ENCODE measurements at places on chromosomes 4 and X.

DNA sequence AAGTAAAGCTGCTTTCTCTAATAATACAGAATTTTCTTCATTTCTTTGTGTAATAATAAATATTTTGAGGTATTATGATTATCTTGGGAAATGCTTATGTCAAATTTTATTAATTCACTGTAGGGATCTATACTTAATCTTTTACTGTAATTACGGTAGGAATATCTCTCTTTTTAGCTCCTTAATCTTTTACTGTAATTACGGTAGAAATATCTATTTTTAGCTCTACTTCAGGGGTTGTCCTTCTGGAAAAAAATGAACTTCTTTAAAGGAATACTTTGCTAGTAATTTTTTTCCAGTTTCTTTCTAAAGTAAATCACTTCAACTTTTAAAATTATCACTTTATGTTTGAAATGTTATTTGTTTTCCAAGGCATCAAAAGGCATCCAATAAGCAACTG, 2229.4 kb upstream of the AGA start:
- no peak for DNase-seq

DNA sequence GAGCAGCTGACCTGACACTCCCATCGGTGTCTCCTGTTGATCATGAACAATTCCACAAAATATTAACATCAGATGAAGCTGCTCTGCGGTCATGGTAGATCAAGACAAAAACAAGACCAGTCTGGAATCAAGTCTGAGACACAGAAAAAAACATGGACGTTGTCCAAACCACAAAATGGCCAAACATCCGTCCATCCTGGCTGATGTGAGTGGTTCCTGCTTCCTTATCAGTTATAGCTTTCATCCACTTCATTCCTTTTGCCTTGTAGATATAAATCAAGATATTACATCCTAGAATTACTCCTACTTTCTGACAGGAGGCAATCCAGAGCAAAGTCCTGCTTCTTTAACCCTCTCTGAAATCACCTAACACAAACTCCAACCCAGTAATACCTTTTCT, 28.8 kb upstream of the PCSK1N start:
- DNase-seq: no peak

DNA sequence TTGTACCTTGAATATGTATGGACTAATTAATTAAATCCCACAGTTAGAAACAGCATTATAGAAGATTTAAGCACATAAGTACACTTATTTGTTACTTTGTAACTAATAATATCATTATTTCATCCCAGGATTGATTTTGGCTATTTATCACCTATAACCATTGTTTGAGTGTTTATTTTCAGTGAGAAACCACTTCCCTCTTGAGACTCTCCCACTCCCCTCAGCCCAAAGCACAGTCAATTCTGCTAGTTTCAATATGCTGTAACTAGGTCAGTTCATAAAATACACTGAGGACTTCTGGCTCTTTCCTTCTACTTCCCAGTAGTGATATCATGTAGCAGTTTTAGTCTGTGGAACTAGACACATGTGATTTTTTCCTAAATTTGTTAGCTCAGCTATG, 16.3 kb downstream of the OFD1 start:
- no peak for DNase-seq

GRCh38 chrX:5307416-5307815, 921.3 kb downstream of the NLGN4X start:
- DNase-seq: no peak

DNA sequence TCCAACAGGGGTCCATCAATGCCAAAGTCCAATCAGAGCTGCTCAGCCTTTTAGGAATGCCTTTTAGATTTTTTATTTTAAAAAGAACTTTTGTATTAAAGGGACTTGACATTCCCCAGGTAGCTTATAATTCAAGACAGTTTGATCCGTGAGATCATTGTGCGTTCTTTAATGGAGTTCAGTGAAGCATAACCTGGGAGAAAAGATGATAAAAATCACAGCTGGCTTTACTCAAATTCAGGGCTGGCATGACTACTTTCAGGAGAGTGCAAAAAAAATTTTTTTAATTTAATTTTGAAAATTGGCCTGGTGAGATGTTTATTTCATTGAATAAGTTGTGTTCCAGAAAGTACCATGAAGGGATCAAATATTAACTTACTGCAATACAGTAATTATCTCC, 118.2 kb downstream of the VCX2 start:
- DNase-seq: no peak

DNA sequence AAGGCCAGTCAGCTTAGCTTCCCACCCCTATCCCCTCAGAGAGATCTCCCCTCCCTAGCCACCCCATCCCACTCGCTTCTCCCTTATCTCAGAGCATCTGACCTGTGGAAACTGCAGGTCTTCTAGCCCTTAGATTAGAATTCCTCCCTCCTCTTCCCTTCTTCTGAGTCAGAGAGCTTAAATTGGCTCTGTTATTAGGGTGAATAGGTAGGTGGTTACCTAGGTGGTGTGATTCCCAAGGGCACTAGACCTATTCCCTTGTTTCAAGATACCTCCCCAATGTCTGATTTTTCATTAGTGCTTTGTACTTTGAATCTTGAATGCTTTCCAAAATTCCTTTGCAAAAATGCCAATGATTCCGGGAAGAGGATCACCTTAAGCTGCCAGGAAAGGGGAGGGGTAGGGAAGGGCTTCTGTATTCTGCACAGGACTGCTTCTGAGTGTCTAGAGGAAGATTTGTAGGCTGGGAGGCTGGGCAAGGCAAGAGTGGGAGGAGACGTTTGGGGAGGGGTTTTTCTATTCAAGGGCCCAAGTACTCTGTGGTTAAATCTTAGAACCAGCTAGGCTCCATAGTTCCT, 24.5 kb upstream of the MSN start:
- DNase-seq: no peak

DNA sequence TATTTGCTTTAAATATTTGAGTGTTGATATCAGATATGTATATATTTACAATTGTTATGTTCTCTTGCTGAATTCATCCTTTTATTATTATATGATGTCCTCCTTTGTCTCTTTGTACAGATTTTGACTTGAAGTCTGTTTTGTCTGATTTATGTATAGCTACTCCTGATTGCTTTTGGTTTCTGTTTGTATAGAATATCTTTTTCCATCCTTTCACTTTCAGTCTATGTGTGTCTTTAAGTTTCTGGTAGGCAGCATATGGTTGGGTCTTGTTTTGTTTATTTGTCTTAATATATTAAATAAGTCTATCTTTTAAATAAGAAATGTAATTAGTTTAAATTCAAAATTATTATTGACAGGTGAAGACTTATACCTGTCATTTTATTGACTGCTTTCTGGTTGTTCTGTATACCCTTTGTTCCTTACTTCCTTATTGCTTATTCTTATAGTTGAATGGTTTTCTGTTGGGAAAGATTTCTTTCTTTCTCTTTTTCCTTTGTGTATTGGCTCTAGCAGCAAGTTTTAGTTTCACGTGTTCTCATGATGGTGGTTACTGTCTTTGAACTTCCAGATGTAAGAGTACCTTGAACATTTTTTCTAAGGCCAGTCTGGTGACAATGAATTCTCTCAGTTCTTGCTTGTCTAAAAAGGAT, 31.1 kb downstream of the RAB28 start:
- DNase-seq: no peak

DNA sequence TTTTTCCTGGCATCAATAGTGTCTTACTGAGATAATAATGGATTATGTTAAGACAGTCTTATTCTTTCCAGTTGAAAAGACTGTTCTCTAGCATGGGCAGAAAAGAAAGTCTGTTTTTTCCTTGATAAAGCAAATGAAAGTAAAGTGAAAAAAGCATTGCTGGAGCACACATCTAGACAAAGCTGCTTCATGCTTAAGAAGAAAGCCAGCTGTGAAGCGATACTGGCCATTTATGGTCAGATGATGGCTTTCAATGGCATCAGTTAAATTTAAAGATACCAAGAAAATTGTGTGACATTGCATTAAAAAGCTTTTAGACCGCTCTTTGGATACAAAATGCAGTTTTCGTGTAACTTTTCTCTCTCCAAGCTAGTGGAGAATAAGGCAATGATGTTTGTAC, 242.1 kb upstream of the TRAM1L1 start:
- DNase-seq: no peak

- DNase-seq: no peak
These were observed 24.0 kb downstream of the RBMX start for GRCh38 chrX:136856551-136856950.

- no peak for DNase-seq
These were observed 180.4 kb downstream of the AFAP1 start for GRCh38 chr4:7759216-7759615.

- peak; percentile 78 for DNase-seq
These were observed 50.2 kb downstream of the DDX3X start for GRCh38 chrX:41384051-41384705.

All from mucosa of gallbladder (tissue), 1 donor.